Activated CD4-positive, alpha-beta T cell treated with anti-CD3 and anti-CD28 coated beads, Interleukin-2, amount 10 ng/mL, durations not matched to agents 7 days and 5 days (primary cell): ENCODE measurements at places on chromosomes 2 and 18. TPM values are rescaled to one million over a fixed set of nuclear protein-coding genes. Genes with fewer than 3 reads are reported as not detected.

The GPR35 gene
- total RNA-seq, result 4.1 TPM

The BUB1 gene
- 118 TPM for total RNA-seq

The PLGLB2 gene
- total RNA-seq, result 3.5 TPM

The SERPINB10 gene
- total RNA-seq, result not detected

The RNF125 gene
- total RNA-seq, result 36.0 TPM

The KHK gene
- total RNA-seq, result 9.7 TPM

The RFX8 gene
- 2.8 TPM for total RNA-seq

The CFC1 gene
- total RNA-seq, result not detected

The MAB21L4 gene
- not detected for total RNA-seq

The RIT2 gene
- not detected for total RNA-seq

The ABCB11 gene
- total RNA-seq, result not detected

The HS6ST1 gene
- total RNA-seq, result 8.4 TPM

The MROH2A gene
- not detected for total RNA-seq

The PRSS56 gene
- not detected for total RNA-seq

The BCL2 gene
- total RNA-seq, result 119 TPM

The FOXD4L1 gene
- total RNA-seq, result 0.25 TPM

The ZNF385B gene
- not detected for total RNA-seq

The CDH2 gene
- total RNA-seq, result not detected

The NEB gene
- total RNA-seq, result 0.48 TPM

The L3MBTL4 gene
- 0.33 TPM for total RNA-seq

The ABCG5 gene
- total RNA-seq, result not detected

The STPG4 gene
- 0.64 TPM for total RNA-seq

The MC5R gene
- not detected for total RNA-seq

The LRRC30 gene
- total RNA-seq, result not detected

The CD8A gene
- total RNA-seq, result 0.77 TPM

The NGEF gene
- total RNA-seq, result not detected

The MAPRE3 gene
- 1.3 TPM for total RNA-seq

The ARHGAP25 gene
- 94.9 TPM for total RNA-seq

The AMMECR1L gene
- 15.0 TPM for total RNA-seq

The TMEM247 gene
- total RNA-seq, result not detected
